ENCODE measurements at places on chromosomes 12 and 14.

- DNase-seq: no peak
Observed at GRCh38 chr14:91009501-91010152, 50.8 kb downstream of the RPS6KA5 start.

DNA sequence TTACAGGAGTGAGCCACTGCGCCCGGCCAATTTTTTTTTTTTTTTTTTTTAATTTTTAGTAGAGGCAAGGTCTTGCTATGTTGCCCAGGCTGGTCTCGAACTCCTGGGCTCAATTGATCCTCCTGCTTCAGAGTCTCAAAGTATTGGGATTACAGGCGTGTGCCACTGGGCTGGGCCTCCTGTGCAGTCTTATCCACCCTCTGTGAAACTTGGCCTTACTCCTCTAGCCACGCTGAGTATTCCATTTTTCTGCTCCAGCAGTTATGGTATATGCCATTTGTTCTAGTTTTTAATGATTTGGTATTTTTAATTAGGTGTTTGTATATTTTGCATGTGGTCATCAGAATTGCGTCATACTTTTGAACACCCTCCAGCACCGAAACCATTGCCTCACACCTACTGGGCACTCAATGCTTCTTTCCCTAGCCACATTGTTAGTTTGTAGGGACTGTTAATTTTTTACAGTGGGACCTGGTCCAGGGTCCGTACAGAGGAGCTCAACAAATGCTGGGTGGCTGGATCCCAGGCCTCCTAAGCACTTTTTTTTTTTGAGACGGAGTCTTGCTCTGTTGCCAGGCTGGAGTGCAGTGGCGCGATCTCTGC lies 11.4 kb downstream of the RIOX1 start:
- no peak for DNase-seq

DNA sequence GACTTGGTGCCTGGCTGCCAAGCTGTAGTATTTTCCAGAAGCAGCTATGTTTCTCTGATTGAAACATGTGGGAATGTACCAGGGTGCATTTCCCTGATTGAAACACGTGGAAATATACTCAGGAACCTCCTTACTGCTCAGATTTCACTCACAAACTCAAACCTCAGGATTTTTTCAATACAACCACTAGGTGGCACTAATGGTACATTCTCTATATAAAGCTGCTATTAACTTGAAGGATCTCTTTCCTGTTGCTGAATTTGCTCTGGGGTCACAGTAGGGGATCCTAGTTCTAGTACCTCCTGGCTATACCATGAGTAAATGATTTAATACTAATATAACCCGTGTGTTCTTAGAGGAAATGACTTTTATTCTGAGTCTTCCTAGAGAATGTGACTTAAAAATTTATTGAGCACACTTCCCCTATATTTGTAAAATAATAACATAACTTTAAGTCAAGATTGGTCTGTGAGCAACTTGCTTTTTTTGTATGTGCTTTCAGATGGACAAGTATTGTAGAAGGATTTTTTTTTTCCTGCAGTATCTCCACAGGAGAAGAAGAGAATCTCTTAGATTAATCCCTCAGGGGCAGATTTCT lies 173.8 kb upstream of the MIS18BP1 start:
- no peak for DNase-seq

DNA sequence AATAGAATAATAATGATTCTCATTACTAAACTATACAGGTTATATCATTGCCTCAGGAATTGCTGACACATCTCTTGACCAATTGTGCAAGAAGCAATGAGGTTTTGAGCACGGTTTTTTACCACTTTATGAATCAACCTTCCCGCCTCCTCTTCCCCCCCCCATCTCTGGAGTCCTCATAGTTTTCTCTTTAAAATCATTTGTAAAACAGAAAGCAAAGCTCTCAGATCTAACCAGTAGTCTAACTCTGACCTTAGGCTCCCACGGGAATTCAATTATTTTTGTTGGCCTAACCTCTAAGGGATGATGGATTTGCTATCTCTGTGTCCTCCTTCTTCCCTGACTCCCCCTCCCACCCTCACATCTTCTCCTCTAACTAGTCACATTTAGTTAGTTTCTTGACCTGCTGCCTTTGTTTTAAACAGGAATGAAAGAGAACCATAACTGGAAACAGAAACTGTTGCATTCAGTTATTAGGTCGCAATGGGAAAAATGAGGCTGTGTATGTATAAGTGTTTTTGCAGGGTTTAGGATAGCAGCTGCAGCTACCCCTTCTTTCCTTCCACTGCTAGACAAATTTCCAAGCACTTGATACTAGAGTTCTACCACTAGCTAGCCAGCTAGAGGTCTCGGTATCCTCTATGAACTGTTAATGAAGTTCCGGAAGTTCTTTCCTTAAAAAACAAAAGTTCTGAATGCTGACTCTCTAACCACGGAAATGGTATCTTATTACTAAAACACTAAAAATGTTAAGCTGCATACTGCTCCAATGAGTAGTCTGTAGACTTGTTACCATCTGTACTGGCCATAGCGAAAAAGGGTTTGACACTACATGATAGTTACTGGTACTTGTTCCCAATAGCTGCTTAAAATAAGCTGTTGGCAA lies 65.4 kb downstream of the TAOK3 start:
- DNase-seq: peak; percentile 77

DNA sequence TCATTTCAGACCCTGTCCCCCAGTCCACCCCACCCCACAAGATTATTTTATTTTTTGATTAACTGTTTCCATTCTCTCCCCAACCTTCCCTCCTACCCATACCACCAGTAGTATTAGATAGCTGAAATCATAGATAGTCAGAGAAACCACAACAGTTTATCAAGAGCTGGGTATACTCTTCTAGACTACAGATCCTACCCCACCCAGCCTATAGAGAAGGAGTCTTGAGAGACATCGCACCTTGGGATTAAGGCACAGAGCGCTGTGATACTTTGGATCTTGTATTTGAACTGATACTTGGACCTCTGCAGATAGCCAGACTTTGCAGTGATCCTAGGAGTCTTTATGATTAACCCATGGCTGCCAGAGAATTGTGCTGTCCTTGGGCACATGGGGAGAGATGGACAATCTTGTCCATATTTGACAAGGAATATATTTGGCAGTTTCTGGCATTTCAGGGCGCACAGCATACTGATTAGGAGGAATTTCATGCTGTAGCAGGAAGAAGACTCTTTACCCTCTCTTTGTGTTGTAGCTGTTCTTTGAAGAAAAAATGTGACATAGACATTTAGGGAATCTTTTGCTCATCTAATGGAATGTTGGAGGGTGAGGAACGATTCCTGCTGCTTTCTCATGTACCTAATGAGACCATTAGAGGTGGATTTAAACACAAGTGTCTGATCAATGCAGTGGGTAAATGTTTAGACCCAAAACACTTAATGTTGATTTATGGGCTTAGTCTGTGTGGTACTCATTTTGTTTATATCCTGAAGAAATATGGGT lies 982 bp downstream of the RBMS2 start:
- DNase-seq: no peak

DNA sequence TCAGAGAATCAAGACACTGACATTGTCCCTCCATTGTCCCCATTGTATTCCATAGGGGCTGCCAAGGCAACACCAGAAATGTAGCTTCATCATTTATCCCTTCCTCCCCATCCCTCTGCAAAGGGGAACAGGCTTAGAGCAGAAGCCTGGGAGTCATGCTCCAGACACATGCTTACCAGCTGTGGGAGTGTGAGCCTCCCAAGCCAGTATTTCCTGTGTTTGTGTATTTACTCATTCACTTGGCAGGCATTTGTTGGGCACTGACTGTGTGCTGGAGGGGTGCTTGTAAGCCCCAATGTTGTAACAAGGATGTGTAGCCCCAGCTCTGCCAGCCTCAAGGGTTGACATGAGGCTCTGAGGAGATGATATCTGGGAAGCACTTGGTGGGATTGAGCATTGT lies 46.0 kb upstream of the TCL1A start:
- no peak for DNase-seq

DNA sequence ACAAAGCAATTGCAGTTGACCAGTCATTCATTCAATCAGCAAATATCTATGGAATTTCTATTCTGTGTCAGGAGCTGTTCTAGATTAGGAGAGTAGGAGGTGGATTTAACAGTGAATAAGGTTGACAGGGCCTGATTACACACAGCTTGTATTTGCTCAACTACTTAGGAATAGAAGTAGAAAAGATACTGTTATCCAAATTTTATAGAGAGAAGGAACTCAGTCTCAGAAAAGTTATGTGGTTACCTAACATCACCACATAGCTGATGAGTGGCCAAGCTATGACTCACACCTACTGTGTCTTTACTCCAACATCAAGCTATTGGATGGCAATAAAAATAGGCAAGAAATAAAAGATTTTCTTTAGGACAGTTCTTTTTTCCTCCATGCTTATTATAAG lies 374.8 kb downstream of the RMST start:
- DNase-seq: no peak

DNA sequence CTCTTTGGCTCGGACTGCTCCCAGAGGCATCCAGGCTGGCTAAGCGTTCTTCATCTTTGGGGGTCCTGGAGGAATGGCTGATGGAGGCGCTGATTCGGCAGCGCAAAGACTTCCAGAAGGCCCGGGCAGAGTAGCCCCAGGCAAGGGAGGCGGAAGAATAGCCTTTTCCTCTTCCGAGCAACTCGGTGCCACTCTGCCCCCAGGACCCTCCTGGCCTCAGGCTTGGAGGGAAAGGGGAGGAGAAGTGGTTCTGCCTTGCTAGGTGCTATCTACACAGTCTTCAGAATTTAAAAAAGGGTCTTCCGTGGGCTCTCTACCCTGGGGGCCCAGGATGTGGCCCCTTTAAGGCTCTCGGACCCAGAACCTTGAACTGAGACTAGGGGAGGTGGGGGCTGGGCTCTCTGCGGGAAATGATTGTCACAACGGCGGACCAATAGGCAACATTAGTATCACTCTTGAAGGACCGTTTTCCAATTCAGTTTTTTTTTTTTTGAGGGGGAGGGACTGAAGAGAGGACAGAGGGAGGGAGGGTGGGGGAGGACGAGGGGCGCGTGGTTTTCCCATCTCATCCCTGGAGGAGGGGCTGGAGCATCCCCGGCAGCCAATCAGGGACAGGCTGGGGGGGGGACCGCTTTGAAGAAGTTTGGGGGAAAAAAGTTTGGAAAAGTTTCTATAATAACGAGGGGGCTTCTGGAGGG lies at the start of gene NFATC4:
TSS of gene NFATC4 (plus strand) at position 671 of the 698 bp plus-strand sequence. CDS start 157 bp downstream, outside the sequence.
- DNase-seq: peak; percentile 53

DNA sequence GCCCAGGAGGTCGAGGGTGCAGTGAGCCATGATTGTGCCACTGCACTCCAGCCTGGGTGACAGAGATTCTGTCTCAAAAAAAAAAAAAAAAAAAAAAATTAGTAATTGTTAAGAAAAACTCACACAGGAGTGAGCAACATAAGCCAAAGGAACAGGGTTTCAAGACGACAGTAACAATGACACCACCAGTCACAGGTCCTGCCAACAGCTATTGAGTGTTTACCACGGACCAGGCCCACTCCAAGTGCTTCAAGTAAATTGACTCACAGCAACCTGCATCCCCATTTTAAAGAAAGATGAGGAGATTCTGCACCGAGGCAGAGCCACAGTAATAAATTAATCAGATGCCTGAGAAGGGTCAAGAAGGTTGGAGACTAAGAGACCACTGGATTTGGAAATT lies 194.5 kb downstream of the DPF3 start:
- no peak for DNase-seq

GRCh38 chr12:108205864-108206263 lies 76.8 kb downstream of the WSCD2 start:
- DNase-seq: no peak

DNA sequence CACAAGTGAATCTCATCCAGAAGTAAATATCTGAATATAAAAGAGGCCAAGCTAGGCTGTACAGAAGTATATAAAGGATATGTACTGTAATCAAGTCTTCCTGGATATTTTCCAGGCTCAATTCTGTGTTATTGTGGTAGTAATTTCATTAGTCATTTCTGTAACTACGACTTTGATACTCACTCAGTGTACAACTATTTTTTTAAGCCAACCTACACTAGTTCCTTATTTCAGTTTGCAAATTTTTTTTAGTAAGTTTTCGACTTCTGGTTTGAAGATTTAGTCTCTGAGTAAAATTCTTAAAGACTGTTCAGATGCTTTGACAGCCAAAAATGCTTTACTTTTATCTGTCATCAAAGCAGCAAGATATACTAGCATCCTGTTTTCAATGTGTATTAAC lies 130.8 kb downstream of the CAPZA3 start:
- no peak for DNase-seq

DNA sequence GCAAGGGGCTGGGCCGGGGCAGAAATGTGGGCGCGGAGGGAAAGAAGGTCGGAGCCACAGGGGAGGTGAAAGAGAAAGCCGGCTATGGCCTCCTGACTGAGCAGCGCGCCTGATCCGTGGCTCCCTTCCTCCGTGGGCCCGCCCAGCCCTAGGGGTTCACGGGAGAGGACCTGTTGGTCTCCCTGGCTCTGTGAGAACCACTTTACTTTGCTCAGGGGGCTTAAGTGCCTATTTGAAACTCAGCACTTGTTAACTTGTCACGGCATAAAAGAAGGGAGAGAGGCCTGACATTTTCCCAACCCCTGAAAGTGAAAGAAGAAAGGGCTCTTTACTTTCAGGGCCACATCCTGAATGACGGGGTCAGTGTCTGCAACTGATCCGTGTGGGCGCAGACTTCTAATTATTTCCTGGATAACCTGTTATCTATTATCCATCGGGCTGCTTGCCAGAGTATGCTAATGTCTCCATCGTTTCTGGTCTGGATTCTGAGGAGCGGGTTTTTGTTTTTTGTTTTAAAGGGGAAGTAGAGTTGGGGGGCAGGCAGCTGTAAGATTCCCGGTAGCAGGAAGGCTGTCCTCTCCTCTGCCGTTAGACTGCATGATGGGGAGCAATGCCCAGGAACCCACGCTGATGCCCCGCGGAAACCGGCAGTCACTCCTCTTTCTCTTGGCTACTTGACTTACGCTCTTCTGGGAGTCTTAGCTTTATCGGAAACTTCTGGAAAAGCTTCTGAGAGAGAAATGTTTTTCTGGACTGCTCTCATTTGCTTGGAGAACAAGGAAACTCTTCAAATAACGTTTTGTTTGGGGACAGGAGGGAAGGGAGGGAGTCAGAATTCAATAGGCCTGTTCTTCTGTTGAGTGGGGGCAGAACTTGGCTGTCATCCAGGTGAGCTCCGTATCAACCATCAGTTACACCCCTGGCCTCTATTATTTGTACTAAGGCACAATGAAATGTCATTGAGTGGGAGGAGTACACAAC lies 127.7 kb upstream of the MAX start:
- DNase-seq: peak; percentile 57

- no peak for DNase-seq
Observed at GRCh38 chr14:61663312-61663979, 31.9 kb upstream of the HIF1A start.

DNA sequence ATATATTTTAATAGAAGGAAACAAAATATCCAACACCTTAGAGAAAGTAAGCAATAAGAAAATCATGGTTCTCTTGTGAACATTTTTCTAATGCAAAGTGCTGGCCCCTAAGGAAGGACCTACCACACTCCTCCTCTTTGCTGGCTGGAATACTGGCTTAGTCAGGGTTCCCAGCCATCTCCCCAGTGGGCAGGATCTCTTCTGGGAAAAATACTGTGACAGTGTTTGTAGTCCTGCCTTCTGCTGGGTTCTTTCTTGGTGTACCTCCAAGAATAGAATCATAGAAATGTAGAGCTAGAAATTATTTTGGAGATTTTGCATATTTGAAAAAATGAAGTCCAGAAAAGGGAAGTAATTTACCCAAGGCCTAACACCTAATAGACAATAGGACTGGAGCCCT lies 31.9 kb downstream of the KCNMB4 start:
- DNase-seq: no peak

GRCh38 chr12:6271281-6271680 lies 39.2 kb upstream of the PLEKHG6 start:
- DNase-seq: no peak

All from activated CD8-positive, alpha-beta T cell treated with anti-CD3 and anti-CD28 coated beads for 36 hours (primary cell).